ENCODE measurements at places on chromosomes 2 and 18.

GRCh38 chr2:28277466-28277865 lies 115.2 kb upstream of the FOSL2 start:
- DNase-seq = no peak

DNA sequence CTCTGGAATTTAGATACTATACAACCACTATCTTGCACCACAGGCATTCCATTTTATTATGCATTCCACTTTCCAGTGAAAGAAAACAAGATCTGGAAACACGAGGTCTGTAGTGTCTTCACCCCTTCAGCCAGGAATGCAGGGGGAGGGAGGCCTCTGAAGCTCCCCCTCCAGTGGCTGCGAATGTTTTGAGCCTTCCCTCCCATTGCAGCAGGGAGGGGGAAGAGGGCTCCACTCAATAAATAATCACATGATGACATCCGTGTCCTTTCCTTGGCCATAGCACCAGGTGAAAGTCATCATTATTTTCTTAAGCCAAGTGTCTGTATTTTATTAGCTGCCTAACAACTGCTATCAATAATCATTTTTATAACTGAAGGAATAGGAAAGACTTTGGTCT lies 38.6 kb downstream of the ALPK2 start:
- DNase-seq = no peak

DNA sequence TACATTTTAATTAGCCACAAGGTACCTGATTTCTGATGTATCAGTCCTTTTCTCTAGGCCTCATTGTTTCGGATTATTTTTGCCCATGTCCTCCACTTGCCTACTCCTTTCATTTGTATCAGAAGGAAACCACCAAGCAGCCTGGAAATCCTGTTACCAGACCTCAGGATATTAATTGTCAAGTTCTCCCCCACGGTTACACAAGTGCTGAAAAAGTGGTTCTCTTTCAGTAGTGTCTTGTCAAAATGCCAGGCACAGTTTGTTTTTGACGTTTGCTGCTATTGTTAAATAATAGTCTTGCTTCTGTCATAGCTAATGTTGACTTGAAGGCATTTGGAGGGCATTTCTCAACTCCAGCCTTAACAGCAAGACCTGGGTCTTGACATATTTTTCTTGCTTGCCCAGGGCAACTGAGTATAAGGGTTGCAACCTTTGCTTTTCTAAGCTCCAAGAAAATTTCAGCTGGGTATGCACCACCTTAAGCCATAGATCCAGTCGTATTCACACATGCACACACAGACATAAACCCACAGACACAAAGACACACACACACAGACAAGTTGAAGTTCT lies 31.0 kb downstream of the INSIG2 start:
- no peak for DNase-seq

DNA sequence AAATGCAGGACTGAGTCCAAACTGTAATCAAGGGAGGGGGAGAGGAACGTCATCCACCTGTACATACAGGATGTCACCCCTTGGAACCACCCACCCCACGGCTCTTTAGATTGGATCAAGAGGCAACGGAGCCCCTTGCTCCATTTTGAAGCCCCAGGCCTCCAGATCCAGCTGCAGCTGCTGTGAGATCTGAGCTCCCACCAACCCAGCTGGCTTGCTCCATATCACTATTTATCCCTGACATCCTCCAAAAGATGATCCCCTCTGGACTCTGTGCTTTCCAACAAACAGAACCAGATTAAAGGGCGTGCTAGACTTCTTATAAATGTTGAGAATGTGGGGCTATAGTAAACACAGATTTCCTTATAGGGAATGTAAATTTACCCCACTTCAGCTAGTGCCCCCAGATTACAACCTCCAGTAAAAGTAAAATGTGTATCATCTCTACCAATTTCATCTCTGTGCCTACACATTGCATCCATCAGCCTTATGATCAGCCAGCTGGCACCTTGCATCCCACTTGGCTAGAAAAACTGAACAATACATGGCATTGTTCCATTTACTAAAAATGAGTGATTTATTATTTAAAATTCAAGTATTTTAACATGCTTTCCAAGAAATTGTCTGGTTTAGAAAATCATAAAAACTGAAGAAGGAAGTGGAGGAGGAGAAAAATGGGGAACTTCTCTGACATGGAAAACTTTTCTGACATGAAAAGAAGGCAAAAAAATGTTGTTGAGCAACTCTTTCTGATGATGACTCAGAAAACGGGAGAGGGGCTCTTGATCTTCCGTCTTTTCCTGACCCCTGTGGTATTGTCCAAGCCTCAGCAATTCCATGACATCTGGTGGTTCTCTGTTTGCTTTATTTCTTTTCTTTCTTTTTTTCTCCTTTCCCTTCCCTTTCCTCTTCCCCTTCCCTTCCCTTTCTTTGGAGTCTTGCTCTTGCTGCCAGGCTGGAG lies 262.6 kb upstream of the THUMPD2 start:
- no peak for DNase-seq

DNA sequence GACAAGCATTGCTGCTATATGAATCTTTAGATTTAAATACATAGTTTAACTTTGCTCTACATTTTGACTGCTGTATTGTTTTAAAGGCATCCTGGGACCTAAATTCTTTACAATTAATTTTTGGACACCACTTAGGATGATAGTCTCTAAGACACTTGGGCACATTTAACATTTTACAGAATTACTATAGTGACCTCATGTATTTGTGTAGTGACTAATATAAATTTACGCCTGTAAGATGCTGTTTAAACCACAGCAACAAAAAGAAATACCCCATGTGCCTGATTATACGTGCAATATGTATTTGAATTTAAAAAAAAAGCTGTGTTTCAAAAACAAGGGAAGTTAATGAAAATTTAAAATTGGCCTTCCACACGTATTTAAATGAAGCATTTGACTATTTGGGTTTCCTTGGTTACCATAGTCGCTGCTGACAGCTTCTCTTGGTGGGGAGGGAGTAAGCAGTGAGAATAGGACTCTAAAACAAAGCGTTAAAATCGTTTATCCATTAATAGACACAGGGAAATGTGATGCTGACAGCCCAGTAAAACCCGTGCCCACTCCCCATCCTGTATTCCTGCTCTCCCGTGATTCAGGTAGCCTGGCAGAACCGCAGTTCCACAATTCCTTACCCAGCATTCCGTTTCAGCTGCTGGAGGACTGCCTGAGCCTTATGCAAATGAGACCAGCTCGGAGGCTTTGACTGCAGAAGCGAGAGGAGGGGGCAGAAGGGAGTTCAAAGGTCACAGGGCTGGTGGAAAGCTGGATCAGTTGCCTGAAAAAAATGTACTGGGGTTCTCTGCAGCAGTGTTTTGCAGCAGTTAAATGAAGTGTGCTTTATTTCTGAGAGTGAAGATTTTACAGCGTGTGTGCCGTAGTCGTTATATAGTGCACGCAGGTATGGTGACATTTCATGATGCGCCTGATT lies 104.3 kb downstream of the CSRNP3 start:
- no peak for DNase-seq

- DNase-seq = no peak
Measured at GRCh38 chr2:171004363-171004762, 75.3 kb downstream of the GORASP2 start.

DNA sequence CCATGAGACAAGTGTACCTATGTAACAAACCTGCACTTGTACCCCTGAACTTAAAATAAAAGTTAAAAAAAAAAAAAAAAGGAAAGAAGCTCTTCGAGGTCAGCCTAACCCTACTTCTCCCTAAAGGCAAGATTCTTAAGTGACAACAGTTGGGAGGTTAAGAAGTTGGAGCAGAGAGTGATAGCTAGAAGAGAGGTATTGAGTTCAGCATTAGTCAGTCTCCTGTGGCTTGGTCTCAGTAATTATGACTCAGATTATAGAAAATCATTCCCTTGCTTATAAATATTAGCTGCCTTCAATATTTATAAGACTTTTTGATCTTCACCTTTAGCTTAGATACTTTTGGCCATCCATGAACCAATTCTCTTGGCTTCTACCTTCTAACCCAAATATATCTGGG lies 926.8 kb upstream of the SLC39A10 start:
- DNase-seq = no peak

GRCh38 chr2:174666312-174666711 lies 68.7 kb upstream of the WIPF1 start:
- no peak for DNase-seq

DNA sequence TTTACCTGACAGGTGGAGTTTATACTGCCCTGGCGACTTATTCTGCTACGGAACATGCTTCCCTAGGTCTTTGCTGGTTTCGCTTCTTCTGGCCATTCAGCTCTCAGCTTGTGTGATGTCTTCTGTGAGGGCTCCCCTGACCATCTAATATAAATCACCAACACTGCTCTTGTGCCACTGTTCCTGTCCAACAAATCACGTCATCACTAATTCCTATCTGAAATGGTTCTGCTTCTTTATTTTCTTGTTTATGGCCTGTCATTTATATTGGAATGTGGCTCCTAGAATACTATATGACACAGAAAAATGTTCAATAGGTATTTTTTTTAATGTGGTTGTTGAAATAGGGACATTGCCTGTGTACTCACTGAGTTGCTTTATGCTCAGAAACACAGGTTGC lies 171.5 kb downstream of the CD8B2 start:
- no peak for DNase-seq

DNA sequence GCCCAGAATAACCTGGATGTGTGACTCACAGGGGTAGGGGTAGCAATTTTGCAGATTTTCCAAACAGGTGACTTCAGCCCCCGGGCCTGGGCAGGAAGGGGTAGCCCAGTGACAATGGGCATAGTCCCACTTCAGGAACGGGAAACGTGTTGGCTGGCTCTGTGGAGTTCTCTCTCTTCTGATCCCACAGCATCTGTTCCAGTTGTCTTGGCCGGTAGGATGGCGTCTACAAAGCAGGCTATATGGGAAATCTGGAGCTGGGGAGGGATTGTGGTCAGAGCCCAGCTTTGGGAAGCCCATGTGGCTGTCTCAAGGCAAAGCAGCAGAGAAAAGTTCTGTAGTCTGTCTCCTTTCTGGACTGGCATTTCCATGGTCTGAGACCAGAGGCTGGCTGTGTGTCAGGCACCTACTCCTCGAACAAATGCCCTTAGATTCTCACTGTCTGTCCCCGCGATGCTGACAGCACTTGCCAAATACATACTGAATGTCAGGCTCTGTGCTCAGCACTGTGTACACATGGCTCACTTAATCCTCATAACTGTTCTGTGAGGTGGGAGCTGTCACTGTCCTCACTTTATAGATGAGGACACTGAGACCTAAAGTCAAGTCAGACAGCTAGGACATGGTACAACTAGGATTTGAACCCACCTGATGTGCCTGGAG lies 17.9 kb upstream of the TMEM214 start:
- DNase-seq = no peak

DNA sequence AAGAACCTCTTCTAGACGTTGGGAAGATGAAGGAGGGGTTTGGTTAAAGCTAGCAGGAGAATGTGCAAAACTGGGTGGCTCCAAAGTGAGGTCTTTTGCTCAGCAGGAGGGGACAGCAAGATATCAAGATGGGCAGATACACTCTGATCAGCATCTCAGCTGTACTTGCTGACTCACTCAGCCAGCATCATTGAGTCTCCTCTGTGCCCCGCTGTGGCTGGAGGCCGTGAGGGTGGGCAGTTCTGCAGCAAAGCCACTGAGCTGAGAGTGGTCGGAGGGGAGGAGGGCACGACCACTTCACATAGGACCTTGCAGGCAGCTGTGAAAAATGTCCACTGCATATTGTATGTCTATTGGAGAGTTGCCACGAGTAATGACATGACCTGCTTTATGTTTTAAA lies 152.0 kb downstream of the CAPN13 start:
- DNase-seq = no peak

DNA sequence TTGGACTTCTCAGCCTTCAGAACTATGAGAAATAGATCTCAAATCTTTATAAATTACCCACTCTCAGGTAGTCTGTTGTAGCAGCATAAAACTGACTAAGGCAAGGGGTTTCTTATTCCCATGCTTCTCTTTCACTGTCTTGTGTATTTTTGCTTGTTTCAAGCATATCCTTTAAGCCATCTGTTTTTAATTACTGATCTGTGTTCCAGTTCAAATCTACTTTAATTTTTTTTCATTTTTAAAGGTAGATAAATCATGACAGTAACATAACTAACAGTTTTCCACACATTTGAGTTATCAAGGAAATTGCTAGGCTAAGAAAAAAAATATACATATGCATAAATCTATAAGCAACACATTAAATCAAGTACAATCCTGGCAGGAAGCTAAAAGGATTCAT lies 317.9 kb upstream of the TNP1 start:
- no peak for DNase-seq

DNA sequence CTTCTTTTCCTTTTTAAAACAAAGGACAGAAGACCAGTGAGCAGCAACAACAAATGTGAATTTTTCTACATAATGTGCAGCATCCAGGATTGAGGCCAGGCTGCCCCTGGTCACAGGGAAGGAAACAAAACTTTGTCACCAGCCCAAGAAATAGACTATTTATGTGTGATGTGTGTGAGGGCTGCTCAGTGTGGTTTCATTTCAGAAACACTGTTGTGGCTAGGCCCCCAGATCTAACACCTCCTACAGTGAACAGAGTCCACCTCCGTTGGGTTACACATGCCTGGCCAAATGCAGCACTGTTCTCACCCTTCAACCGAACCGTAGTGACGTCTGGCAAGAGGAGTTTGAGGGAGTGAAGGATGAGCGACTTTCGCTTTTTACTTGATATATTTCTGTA lies 146.3 kb upstream of the RIOK3 start:
- no peak for DNase-seq

DNA sequence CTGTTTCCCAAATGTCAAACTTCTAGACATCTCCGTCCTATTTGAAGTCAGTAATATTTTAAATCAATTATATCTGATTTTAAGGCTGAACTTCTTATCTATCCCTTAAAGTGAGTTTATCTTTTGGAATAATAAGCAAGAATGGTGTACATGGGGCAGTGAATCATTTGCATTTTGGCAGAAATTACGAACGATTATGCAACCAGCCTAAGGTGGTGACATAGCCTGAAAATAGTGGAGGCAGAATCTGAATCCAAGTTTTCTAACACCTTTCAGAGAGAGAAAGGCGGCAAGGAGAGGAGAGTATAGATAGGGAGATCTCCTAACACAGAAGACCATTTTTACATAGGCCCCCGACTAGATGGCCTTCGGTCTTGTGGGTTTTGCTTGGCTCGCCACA lies 10.7 kb downstream of the ZBTB14 start:
- DNase-seq = no peak

GRCh38 chr18:79577451-79578395 lies 101.9 kb upstream of the CTDP1 start:
- no peak for DNase-seq

DNA sequence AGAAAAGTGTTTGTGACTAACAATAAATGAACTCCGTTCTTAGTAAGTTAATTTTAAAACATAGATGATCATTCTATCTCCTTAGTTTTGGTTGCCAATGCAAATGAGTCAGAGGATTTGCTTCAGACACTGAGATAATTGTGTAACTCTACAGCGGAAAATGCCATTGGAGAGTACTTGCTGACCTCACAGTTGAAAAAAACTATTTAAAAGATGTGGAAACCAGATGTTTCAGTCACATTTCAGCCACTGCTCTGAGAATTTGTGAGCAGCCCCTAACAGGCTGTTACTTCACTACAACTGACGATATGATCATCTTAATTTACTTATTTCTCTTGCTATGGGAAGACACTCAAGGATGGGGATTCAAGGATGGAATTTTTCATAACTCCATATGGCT lies at the start of gene TNFAIP6:
TSS of gene TNFAIP6 (plus strand) at position 234 of the 400 bp plus-strand sequence. CDS start at position 309, 75 bp downstream.
- no peak for DNase-seq
